ENCODE measurements at places on chromosomes 7 and 10.

DNA sequence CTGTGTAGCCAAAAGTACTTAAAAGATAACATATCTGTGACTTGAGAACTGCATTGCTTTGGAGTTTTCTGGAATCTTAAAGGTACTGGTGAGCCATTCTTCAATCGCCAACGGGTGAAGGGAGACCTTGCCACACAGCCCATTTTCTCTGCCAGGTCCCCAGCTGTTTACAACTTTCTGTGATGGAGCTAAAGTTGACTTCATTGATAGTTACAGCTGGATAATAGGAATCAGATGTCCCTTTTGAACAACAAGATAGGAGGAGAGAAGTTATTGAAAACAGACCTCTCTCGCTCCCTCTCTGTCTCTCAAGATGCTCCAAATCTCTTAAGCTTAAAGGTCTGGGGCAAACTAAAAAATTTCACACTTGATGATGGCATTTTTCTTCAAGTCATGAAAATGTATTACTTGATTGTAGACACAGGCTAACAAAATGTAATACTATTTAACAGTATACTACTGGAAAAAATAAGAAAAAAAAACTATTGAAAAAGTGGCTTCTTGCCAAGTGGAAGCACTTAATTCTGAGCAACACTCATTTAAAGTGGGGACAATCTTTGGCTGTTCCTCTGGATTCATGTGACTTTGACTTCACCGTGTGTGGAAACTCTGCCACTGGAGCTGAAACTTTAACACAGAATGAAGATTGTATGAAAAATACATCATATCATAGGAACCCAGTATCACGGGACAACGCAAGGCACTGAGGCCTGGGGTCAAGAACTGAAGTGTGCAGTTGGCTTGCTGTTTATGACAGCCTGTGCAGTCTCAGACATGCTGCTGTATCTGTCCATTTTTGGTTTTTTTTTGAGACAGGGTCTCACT is 78.4 kb upstream of the AFAP1L2 start:
- DNase-seq, result no peak

GRCh38 chr7:130723784-130724183 is 10.2 kb downstream of the KLF14 start:
- no peak for DNase-seq

GRCh38 chr10:11813855-11814567 is 9.1 kb upstream of the PROSER2 start:
- DNase-seq, result no peak

GRCh38 chr7:129739427-129739826 is 127.9 kb downstream of the NRF1 start:
- no peak for DNase-seq

- no peak for DNase-seq
Observed at GRCh38 chr10:47063858-47064257, 152.6 kb downstream of the PTPN20 start.

GRCh38 chr10:69685802-69686585 is 55.9 kb downstream of the FAM241B start:
- DNase-seq, result no peak

DNA sequence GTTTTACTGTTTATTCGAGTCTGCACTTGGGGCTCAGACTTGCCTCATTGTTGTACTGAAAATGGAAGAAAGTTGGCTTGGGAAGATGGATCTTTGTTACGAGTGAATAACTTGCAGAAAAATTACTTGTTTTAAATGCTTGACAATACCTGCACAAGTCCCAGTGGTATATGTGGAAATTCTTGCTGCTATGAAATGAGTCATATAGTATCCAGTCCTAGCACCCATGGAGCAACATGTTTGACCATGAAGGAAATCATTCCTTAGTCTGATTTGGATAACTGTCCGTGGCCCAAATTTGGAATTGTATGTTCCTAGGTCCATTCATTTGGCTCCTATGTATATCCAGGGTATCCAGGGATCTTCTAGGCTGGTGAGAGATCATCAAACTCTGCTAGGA is 1096.8 kb downstream of the KCNMA1 start:
- no peak for DNase-seq

GRCh38 chr7:69246758-69247157 is 351.5 kb upstream of the AUTS2 start:
- DNase-seq, result no peak

DNA sequence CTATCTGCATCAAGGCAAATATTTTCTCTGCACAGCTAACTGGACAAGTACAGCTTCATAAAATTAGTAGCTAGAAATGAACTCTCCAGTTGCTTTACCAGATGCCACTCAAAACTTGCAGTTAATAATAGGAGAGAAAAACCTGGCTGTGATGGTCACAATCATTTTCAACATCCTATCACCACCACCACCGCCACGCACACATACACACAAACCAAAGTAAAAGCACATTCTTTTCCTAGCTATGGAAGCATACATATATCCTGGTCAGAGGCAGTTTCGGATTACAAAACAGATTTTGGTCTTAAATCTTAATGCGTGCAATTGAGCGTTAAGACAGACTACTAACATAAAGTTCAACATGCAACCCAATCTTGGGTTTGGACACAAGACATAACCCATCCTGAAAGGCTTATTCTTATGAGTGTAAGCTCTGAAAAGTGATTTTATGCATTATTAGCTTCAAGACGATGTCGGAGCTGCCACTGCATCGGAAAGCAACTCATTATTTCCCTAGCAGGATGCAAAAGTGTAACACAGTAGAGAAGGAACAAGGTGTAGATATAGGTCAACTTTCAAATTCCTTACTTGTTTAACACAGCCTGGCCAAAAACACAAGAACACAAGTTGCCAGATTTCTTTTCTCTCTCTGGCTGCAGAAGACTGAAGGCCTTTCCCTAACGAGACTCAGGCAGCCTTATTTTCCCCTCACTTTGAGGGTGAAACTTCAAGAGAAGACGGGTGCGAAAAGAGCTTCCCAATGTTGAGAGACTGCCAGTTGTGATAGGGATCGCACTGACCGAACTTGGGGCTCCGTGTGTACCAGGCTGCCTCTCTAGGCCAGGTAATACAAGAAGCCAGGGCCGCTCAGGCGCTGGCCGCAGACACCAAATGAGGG is 1.2 kb downstream of the CACUL1 start:
- peak; percentile 14 for DNase-seq

- DNase-seq, result no peak
Observed at GRCh38 chr10:35898716-35899440, 256.8 kb upstream of the FZD8 start.

- no peak for DNase-seq
Observed at GRCh38 chr7:18702071-18702829, 206.7 kb downstream of the HDAC9 start.

- no peak for DNase-seq
Observed at GRCh38 chr7:155534691-155535090, 11.7 kb downstream of the CNPY1 start.

Data from activated CD4-positive, alpha-beta T cell treated with anti-CD3 and anti-CD28 coated beads, Interleukin-2, amount 50 U/mL, for 16 hours (primary cell).